Activated CD4-positive, CD25-positive, alpha-beta regulatory T cell treated with anti-CD3 and anti-CD28 coated beads, Interleukin-2, amount 50 U/mL, for 72 hours (primary cell): ENCODE measurements at places on chromosomes 2 and 18.

DNA sequence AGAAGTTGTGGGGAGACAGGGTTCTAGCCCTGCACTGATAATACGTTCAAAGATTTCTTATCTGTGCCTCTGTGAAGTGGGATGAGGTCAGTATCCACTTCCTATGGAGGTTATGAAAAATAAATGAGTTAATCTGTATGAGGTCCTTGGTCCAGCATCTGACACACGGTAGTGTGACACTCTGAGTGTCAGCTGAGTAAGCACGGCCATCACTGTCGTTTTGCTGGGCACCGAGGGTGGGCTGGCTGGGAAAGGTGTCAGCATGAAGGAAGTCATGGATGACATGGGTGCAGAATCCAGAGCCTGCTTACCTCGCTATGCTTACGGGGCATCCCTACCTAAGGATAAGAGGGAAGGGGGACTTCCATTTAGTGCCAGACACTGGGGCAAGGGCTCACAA lies 150.3 kb downstream of the INHBB start:
- no peak for DNase-seq

DNA sequence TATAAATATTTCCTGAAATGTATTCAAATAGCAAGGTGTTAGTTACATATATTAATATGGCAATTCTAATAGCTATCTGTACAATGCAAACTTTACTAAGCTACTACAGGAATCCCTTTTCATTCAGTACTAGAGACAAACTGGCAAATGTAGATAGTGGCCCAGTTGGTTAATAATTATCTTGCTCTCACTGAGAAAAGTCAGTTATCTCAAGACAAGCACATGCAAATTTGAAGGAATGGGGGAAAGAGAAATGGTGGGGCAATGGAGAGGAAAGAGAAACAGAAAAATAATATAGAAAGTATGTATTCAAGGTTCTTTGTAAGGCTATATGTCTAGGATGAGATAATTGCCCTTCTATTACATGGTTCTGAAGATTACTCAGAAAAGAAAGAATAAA lies 280.0 kb downstream of the FIGN start:
- no peak for DNase-seq

DNA sequence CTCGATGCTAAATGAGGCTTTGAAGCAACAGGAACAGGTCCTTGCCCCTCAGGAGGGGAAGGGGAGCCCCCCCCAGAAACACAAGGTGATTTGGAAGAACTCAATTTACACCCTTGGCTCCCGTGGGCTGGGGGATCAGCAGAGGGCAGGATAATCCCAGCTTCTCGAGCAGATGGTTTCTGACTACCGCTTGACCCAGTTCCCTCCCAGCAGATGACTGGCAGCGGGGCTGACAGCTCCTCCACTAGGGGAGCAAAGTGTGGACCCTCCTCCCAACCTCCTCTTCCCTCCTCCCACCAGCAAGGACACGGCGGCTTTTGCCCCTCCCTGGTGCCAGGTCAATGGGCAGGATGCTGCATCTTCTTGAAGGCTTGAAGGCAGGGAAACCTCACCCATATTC lies 3.5 kb upstream of the INHBB start:
- DNase-seq = no peak

DNA sequence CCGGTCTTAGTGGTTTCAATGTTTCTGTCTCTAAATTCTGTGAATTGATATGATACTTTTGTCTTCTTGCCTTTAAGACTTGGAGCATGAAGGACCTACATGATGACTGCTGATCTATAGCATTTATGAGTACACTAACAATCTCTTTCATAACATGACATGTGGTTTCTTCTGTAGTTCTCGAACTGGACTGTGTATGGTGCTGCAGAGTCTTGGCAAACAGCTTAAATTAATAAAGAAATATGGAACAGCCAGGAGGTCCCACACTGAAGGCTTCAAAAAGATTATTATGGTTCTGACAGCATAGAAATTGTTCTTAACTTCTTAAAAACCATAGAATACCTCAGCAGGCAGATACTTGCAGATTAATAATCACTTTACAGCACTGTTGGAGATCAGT lies 145.0 kb downstream of the DCC start:
- DNase-seq = no peak
